ENCODE measurements at places on chromosomes 1 and 21. TPM values are rescaled to one million over a fixed set of nuclear protein-coding genes. Genes with fewer than 3 reads are reported as not detected.

Gene CD84
- total RNA-seq: not detected

Gene AQP10
- 0.05 TPM for total RNA-seq

Gene SLC30A1
- 37.2 TPM for total RNA-seq

Gene CFHR3
- 0.23 TPM for total RNA-seq

Gene KLHDC7A
- not detected for total RNA-seq

Gene CCDC27
- not detected for total RNA-seq

Gene SDC3
- total RNA-seq: 55.7 TPM

Gene FABP3
- total RNA-seq: 4.5 TPM

Gene FCRLB
- total RNA-seq: 3.7 TPM

Gene DNAJC28
- 1.7 TPM for total RNA-seq

Gene TTC3
- 572 TPM for total RNA-seq

Gene LRRN2
- total RNA-seq: not detected

Gene CYB5RL
- total RNA-seq: 5.1 TPM

Gene TINAGL1
- total RNA-seq: 241 TPM

Gene SPATA21
- not detected for total RNA-seq

Gene STIL
- 9.1 TPM for total RNA-seq

Gene CSF3R
- total RNA-seq: not detected

Gene ACTN2
- total RNA-seq: under 0.01 TPM

Gene OR2L3
- not detected for total RNA-seq

Gene CLK2
- total RNA-seq: 32.3 TPM

Gene PRELP
- total RNA-seq: 0.32 TPM

Gene OR2L8
- total RNA-seq: not detected

Gene TMEM53
- 1.8 TPM for total RNA-seq

Gene CD1D
- total RNA-seq: 3.0 TPM
